COR-L47 (cell line): ENCODE measurements at places on chromosomes 1 and 21.

DNA sequence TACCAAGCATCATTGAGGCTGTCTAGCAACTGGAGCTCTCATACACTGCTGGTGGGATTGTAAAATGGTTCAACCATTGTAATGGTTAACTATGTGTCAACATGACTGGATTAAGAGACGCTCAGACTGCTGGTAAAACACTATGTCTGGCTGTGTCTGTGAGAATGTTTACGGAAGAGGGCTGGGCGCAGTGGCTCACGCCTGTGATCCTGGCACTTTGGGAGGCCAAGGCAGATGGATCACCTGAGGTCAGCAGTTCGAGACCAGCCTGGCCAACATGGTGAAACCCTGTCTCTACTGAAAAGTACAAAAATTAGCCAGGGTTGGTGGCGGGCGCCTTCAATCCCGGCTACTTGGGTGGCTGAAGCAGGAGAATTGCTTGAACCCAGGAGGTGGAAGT lies 4.8 kb upstream of the FCRLA start:
- peak; percentile 2 for DNase-seq

GRCh38 chr1:26984291-26984690 lies 9.2 kb upstream of the TRNP1 start:
- no peak for DNase-seq

DNA sequence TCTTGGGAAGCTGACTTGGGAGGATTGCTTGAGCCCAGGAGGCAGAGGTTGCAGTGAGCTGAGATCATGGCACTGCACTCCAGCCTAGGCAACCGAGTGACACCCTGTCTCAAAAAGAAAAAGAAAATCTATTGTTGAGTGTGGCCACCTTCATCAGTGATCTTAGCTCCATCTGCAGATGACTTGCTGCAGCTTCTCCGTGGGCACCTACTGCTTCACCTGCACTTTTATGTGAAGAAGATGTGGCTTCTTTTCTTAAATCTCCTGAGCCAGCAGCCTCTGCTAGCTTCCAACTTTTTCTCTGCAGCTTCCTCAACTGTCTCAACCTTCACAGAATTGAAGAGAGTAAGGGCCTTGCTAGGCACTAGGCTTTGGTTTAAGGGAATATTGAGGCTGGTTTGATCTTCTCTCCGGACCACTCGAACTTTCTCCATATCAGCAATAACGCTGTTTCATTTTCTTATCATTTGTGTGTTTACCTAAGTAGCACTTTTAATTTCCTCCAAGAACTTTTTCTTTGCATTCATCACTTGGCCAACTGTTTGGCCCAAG lies 28.0 kb downstream of the AGPAT3 start:
- DNase-seq = no peak

DNA sequence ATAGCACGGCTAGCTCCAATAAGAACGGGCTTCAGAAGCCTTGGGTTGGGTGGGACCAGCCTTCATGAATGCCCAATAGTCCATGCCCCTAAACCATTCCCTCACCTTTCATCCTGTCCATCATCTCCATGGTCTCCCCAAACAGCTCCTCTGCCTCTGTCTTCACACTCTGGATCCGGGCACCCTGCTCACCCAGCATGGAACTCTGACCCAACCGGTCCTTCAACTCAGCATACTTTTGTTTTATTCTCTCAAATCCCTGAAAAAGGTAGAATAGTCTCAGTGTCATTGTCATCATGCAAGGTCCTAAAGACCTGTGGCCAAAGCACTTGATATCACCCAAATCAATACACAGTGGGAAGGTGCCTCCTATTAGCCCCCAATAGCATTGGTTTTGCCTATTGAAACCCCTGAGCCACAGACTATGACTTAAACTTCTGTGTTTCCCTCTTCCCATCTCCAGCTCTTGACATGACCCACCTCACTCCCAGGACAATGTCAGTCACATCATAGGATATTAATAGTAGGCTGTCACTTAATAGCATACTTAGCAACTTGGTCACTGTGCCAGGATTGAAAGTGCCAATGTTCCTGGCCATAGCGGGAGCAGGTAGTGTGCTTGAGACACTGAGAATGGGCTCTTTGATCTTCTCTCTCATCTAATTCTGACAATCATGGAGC lies 33.0 kb downstream of the CAMK1G start:
- DNase-seq = no peak

DNA sequence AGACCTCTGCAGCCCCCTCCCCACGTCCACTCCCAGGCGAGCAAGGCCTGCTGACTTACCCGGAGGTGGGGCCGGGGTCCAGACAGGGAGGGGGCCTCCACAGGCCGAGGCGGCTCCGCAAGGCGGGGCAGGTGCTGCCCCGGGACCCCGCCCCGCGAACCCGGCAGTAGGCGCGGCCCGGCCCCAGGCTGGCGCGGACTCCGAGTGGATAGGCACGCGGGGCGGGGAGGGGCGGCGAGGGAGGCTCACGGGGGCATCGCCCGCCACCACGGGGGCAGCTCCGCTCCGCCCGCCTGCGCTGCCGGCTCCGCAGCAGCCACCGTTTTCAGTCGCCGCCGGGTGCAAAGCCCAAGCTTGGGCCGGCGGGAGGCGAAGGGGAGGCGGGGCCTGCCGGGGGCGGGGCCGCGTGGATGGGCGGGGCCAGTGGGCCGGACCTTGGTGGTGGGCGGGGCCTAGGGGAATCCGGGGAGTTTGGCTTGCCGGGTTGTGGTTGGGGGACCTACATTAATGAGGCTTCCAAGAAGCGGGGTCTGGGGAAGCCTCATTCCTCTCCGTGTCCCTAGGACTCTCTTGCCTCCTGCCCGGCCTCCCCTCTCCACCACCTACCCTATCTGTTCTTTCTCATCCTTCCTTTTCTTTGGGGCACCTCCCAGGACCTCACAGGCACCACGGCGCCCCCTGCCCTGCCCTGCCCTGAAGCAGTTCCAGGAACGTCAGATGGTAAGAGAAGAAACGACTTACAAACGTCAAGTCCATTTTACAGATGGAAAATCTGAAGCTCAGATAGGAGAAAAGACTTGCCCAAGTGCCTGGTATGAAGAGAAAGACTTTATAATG lies at the start of gene RIMS3:
Gene RIMS3 (minus strand): TSS at position 348 of the 837 bp plus-strand sequence. CDS start 23,757 bp downstream, outside the sequence.
- DNase-seq = peak; percentile 47

DNA sequence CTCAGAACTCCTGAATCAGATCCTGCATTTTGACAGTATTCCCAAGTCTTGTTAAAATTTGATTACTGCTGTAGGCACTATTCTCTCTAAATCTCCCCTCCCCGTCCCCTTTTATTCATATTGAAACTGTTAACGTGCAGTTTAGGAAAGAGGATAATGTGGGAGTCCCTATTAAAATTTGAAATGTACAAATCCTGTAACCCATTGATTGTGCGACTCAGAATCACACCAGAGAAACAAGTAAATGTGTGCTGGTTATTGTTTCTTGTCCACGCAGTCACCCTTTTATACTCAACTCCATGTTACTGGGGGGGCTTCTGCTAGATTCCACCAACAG lies 584 bp upstream of the LTN1 start:
- DNase-seq = no peak

DNA sequence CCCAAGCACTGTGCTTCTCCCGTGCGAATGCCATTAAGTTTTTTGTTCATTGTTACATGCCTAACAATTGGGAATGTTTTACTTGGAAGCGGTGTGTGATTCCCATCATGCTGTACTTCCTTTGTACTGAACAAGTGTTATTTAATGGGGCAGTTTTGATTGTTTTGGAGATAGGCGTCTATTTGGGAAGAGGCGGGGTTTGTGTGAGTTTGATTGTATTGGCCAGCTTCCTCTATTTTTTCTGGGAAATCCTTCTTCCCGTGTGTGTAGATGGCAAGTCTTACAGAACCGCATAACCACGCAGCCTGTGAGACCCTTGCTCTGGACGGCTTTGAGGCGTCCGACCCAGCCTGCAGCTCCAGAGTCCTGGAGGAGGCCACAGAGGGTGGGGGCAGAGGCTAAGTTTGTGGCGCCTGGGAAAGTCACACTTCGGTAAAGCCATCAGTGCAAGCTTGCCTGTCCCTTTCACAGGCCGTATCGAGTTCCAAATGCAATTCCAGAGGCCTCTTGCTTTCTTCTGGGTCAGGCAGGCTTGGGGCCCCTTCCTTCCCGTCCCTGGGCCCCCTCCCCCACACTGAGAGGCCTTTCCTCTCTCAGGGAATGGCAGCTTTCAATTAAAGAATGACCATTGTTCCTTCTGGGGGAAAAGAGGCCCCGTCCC lies 210.3 kb downstream of the TOMM20 start:
- DNase-seq = no peak

DNA sequence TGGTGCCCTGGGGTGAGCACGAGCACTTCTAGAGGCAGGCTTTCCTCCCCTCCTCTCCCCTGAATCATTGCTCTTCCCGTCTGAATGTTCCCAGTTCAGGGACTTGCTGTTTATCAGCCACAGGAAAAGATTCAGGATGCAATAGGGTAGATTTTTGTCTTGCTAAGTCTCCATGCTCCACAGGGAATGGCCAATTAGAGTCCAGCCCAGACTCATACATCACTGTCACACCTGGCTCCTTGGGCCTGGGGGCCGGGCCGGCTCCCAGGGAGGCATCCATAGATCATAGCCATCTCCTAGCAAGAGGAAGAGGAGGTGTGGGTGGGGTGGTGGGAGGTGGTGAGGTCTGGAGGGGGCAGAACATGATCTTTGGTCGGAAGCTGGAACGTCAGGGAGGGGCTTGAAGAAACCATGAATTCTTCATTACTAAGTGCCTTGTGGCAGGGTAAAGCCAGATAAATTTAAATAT lies 83.4 kb downstream of the LRRN2 start:
- no peak for DNase-seq

DNA sequence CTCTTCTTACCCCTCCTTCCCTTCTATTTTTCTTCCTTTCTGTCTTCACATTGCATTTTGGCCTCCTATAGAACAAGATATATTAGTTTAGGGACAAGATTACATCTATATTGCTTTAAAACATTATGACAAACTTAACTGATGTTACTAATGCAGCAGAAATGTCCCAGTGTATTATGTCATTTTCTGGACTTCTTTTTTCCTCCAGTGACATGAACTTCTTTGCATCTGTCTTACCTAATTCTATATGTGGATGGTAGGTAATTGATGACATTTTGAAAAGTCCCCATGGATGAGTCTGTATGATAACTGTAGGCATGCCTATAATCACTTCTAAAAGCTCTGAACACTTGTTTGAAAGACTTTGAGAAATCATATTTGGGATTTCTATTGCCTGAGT lies 89.5 kb downstream of the FNBP1L start:
- no peak for DNase-seq

DNA sequence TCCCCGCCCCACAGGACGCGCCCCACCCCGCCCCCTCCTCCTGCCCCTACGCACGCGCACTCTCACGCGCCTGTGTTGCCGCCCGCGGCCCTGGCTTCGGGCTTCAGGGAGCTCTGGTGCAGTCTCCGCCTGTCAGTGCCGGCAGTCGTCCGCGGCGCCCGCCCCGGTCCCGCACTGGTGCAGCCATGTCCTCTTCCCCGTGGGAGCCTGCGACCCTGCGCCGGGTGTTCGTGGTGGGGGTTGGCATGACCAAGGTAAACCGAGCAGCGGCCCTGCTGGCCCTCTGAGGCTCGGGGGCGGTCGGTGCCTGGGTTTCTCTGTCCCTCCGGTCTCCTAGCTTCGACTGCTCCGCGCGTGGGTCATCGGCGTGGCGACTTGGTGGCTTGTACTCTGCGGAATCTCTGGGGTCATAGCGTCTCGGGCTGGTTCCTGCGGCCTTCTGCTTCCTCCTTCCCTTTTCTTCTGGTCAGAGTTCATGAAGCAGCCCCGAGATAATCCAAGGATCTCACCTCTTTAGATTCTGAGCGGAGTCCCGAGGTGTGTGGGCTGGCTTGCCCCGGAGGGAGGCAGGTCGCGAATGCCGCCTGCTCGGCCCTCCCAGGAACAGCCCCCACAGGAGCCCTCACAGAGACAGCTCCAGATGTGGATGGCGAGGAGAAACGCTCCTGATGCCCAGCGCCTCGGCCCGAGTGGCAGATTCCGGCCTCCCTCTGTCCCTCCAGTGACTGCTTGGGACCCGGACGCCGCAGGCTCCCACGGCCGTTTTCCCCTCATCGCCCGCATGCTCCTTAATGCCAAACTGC lies at the start of gene SCP2:
Gene SCP2 (plus strand): TSS at position 65 of the 803 bp plus-strand sequence. CDS start 121 bp downstream, at position 186.
- peak; percentile 63 for DNase-seq

DNA sequence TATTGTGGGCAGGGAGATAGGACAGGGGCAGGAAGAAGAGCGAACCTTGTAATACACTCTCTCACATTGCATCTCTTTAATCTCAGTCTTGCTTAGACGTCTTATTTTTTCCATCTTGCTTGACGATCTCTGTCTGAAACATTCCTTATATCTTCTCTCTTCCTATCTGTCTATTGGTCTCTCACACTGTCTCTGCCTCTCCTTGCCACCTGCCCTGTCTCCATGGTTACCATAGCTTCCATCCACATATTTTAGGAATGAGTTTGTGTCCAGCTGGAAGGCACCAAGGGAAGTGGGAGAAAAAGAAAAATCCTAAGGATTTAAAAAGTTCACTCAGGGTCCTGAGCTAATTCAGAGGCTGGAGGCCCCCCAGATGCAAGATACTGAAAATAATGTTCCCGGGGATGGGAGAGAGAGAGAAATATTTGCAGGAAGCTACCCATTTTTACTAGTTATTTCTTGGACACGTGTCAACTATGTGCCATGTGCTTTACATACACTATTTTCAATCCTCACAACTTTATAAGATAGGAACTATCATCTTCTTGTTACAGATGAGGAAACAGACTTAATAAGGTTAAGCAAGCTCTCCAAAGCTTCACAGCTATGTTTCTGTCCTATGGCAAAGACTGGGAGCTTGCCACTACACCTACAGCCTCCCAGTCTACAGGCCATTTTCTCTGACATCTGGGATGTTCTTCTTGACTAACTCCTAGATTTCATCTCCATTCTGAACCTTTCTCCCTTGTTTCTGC lies 933 bp downstream of the ANKRD34A start:
- no peak for DNase-seq

- no peak for DNase-seq
Measured at GRCh38 chr1:42006093-42006492, 87.4 kb upstream of the HIVEP3 start.

DNA sequence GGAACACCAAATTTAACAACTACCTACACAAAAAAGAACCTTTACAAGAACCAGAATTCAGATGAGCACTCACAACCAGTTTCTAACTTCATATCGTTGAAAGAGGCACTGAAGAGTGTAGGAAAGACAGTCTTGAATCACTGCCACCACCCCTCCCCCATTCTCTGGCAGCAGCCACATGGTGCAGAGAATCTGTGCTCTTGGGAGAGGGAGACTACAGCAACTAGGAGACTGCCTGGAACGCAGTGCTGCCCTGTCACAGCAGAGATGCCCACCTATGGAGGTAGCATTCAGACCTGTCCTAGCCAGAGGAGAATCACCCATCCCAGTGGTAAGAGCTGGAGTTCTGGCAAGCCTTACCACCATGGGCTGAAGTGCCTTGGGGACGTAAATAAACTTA lies 7.3 kb downstream of the CCN1 start:
- DNase-seq = no peak

- DNase-seq = no peak
Measured at GRCh38 chr1:19750101-19750881, 49.4 kb downstream of the TMCO4 start.

DNA sequence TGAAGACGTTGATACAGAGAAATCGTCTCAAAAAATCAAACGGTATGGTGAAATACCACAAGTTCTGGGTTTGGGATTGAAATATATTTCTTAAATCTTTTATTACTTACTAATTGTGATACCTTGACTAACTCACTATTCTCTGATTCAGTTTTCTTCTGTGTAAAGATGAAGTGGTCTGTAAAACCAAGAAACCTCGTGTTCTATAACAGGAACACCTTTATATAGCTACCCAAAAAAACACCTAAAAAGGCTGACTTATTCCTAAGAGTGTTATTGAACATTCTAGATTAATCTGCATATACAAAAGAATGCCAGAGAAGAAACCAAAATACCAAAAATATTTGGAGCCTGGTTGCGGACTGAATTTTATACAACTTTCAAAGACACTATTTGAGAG lies 721 bp downstream of the LRRIQ3 start:
- DNase-seq = no peak
